CD4-positive, alpha-beta T cell treated with Interleukin-15 for 4 hours (primary cell): ENCODE measurements at places on chromosomes 5 and 9.
A peak's percentile ranks its signal among the peaks of the same experiment; 100 is the strongest.

GRCh38 chr9:79301551-79302391 is 270.0 kb upstream of the TLE4 start:
- DNase-seq: no peak

GRCh38 chr5:131684051-131684450 is 49.0 kb upstream of the RAPGEF6 start:
- DNase-seq: no peak

DNA sequence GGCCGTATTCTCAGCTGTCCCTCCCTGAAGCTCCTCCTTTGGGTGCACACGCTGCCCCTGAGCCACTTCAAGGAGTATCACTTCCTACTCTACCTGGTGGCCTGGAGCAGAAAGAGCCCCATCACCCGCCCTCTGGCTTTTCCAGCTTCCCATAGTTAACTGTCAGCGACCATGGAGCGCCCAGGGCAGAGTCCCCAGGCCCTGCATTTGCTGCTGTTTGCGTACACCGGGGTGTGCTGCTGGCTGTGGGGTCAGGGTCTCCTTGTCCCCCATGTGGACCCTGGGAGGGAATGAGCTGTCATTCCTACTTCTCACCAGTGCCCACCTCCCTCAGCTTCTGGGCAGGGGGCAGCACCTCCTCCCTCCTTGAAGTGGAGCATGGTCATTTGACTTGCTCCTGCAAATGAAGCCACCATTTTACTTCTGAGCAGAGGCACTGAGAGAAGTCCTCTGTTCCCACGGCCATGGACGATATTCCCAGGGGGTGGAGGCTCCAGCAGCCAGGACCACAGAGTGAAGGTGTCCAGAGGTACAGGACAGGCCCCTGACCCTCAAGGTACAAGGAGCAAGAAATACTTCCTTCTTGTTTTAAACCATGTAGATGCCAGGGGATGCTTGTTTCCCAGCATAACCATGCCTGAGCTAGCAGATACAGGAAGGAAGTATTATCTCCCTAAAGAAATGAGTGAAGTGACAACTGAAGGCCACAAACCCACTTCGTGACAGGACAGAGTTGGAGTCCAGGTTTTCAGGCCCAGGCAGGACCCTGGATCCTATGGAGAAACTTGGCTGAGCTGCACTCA is 40.6 kb upstream of the COL5A1 start:
- DNase-seq: no peak

DNA sequence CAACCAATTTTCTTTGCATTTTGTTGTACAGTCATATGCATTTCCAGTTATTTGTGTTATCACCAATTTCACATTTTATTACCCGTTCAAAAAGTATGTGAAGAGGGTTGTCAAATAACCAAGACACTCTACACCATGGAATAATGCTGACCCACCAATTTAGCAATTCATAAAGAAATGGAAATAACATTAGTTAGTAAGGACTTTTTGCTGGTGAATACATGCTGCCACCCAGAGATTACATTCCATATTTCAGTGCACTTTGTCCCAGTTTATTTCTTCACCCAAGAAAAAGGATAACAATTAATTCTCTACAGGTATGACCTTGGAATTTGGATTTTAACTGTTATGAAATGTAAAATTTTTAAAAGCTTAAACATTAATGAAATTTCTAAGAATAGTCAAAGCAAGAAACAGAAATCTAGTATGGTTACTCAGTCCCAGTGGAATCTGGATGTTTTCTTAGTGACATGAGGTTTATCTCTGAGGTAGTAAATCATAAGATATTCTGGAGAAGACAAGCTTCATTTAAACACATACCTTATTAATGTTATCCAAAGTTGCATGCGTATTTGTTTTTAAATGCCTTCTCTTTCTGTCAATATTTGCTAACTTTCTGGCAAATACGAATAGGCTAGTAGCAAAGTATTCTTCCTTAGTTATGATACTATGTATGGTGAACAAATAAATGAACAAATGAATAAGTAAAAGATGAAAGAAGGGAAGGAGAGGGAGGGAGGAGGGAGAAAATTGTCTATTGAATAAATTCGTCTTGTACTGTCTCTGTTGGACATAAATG is 100.6 kb downstream of the CETN3 start:
- no peak for DNase-seq

GRCh38 chr5:139075066-139076050 is 122.8 kb downstream of the SIL1 start:
- no peak for DNase-seq

DNA sequence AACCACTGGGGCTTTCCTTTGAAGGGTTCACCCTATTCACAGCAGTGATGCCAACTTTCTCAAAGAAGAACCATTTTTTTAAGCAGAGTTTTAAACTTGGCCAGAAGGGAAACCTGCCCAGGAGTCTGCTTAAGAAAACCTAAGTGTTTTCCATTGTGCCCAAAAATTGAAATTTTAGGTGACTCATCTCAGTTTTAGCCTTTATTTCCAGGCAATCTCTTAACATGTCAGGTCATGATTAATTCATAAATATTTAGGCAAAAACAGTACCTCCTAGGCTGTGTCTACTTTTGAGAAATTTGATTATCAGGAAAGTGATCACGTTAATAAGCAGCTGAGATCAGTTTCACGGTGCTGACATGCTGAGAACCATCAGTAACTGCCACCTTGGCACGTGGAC is 61.9 kb downstream of the TLE1 start:
- DNase-seq: no peak

- DNase-seq: peak; percentile 22
Observed at GRCh38 chr9:125241863-125242739, 958 bp upstream of the HSPA5 start.
